ENCODE measurements at places on chromosomes 4 and X.

DNA sequence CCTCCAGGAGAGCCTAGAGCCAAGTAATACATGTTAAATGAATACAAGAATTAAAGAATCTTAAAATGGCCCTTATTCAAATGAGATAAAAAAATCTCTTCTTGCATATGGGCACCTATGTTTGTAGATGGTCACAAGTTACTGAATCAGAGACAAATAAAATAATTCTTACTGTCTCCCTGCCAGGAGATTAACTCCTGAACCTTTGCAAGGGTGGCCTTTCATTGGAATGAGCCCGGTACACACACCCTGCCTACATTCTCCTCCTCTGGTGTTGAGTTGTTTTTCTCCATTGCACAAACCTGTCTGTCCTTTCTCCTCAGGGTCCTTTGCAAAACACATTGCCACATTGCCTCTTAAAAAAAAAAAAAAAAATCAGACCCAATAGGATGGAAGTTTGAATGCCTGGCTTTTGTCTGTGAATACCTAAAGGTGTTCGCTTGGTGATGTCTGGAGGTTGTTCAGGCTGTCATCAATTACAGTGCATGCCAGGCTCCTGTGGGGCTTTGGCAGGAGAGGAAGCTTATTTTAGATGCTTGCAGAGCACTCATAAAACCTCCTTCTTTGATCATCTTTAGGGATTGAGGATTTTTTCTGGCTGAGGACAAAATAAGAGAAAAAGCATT is 8.3 kb upstream of the TMEM154 start:
- DNase-seq: no peak

DNA sequence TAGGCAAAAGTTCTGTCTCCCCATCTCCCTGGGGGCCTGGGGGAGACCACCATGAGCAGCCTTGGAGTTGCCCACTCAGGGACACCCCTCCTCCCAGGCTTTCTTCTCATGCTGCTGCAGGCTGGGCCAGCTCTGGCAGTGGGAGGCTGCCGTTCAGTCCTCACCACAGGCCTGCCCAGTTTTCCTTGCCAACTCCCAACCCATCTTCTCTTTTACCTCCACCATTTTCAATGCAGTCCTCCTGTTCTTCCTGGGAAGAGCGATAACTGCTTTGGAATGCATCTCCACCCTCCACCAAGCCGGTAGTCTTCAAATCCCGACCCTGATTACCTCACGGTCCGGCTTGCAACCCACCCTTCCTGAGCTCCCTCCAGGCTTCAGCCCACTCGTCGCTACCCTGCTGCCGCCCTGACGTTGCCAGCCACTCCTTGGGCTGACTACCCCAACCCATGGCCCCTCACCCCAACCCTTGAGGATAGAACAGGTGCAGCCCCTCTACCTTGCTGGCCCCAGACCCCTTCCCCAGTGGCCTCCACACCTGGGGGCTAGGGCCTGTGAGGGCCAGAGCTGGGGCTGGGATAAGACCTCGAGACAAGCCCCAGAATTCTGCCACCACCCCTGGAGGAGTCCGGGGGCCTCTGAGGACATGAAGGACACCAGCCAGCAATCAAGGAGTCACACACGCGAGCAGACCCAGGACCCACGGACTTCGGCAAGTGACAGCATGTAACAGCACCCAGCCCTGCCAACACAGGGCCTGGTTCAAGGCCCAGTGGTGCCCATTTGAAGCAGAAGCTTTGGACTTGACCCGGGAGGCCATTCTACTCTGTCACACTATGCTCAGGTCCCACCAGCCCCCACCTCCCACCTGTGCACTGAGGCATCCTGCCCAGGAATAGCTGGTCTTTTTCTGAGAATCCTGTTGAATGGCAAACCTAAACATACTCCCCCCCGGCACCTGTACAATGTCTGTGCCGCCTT is 9.2 kb downstream of the WDR1 start:
- DNase-seq: no peak

- no peak for DNase-seq
Observed at GRCh38 chr4:23070848-23071570, 378.3 kb downstream of the GBA3 start.

DNA sequence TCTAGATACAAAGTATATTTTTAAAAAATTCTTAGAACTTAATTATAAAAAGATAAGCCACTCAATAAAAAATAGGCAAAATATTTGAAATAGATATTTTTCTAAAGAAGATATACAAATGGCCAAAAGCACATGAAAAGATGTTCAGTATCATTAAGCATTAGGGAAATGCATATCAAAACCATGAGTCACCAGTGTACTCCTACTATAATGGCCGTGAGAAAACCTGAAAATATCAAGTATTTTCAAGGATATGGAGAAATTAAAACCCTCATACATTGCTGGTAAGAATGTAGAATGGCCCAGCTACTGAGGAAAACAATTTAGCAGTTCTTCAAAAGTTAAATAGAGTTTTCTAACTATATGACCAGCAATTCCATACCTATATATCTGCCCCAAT is 337.9 kb downstream of the CAMK2D start:
- DNase-seq: no peak

- DNase-seq: no peak
Observed at GRCh38 chrX:124407226-124407625, 60.9 kb downstream of the SH2D1A start.

DNA sequence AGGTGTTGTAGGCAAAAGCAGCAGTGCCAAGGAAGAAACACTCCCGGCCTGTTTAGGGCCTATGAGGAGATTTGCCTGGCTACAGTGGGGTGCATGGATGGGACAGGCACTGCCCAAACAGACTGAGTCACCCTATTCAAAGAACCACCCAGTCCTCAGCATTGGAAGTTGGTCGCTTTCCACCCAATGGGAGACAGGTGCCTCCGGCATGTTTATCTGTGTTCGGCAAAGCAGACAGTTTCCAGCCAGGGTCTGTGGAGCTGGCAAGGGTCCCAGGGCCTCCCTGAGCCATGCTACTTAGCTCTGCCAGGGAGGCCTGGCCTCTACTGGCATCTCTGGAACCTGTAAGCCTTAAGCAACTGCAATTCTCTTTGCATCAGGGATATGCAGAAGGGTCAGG is 165.1 kb upstream of the ATP6AP2 start:
- no peak for DNase-seq

DNA sequence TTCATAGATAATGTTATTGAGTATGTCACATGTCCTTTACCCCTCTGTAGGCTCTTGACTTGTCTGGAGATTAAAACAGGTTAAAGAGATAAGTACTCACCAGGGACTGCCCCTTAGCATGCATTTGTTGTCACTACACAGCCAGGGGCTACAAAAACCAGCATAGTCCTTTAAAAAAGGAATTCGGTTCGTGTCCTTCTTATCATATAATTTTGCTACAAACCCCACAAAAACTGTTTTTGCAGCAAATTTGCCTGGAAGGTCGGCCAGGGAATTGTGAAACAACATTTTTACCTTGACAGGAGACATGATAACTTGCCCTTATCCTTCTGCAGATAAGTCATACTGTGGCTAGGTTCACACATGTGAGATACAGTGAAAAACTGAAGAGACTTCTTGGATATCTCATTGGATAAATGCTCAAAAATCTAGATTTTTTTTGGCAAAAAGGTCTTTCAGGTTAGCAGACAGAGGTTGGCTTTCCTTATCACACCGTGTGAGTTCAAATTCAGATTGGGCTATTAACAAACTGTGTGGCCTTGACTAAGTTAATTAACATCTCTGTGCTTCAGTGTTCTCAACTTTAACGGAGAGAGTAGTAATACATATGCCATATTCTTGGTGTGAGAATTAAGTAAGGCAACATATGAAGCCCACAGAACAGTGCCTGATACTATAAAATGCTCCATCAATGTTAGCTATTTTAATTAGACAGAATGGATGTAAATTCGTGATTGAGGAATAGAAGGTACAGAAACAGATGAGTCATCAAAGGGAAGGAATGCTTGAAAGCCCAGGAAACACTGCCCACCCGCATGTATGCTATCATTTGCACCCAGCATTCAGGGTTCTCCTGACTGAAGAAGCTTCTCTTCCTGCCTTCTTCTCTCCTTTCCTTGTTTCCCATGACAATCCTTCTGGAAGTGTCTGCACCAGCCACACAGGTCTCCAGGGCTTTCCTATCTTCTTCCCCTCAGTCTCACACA is 30.0 kb downstream of the FAM9C start:
- DNase-seq: no peak

- no peak for DNase-seq
Observed at GRCh38 chr4:20463176-20463430, 211.4 kb downstream of the SLIT2 start.

- DNase-seq: no peak
Observed at GRCh38 chrX:85419293-85419692, 39.8 kb upstream of the POF1B start.

GRCh38 chr4:72507167-72507566 is 61.9 kb downstream of the ADAMTS3 start:
- DNase-seq: no peak
